Mammary epithelial cell (primary cell): ENCODE measurements at places on chromosomes 13 and 19.

DNA sequence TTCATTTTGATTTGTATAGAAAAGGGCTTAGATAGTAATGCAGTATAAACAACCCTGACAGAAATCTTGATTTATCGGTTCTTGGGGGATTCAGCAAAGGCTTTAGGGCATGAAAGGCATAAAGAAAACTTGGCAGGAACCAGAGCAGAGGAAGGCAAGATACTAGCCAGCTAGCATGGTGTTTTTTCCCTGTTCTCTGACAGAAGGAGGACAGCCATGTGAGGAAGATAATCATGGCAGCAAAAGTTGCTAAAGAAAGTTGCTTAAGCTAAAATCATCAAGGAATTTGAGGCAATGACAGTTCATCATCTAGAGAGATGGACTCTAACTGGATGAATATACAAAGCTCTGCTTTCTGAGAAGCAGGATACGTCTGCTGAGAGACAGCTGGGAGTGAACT lies 294.1 kb downstream of the KCNRG start:
- no peak for DNase-seq

DNA sequence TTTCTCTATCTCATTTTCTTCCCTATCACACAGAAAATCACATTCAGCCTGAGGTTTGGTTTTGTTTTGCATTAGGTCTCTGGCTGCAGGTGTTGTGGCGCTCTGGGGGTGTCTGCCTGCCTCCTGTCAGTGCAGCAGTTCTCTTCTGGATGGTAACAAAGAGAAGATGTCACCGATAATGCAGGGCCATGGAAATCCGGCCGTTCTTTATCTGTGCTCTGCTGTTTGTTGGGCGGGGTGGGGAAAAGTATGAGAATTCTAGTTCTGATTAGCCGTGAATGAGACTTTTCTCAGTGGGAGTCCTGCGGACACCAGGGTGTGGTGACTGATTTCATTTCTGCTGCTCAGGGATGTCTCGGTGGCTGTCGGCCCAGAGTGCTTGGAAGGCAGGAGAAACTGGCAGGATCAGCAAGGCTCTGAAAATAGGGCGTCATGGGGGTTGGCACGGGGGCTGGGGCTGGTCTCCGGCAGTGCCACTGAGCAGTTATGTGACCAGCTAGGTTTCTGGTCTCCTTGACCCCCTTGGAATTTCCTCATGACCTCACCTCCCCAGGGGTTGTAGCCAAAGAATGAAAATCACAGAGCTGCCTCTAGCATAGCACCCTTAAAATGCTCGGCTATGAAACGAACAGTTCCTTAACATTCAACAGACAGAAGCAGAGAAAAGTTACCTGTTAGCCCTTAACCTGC lies 5.0 kb downstream of the RNF113B start:
- DNase-seq = no peak

DNA sequence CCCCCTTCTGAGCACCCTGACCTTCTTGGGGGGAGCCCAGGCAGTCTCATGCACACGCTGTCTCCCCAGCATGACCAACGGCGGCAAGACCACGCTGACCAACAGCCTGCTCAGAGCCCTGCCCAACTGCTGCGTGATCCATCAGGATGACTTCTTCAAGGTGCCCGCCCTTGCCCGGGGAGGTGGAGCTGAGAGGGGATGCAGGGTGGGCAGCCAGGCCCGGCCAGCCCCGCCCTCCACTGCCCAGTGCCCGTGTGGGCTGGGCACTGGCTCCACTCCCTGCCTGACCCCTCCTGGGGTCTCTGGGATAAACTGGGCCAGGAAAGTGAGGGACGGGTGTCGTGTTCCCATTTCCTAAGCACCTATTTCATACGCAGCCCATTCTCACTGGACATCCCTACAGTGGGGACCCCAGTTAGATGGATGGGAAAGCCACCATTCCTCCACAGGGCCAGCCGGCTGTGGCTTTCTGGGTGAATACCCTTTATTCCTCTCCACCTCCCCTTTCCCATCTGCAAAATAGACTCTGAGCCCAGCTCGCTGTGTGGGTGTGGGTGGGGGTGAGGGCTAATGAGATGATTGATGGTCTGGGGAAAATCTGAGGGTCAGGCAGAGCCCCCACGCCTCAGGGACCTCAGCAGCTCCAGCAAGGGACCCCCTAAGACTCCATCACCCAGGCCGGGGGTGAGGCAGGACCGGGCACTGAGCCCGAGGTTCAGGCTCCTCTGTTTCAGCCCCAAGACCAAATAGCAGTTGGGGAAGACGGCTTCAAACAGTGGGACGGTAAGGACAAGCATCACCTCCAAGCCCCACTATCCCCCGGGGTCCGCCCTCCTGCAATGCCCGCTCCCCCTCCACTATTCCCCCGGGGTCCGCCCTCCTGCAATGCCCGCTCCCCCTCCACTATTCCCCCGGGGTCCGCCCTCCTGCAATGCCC lies 3.9 kb downstream of the NMRK2 start:
- no peak for DNase-seq

GRCh38 chr19:50728084-50728737 lies 5.0 kb downstream of the CLEC11A start:
- peak; percentile 47 for DNase-seq

- no peak for DNase-seq
These were observed 16.6 kb upstream of the RCBTB1 start for GRCh38 chr13:49602005-49602404.

DNA sequence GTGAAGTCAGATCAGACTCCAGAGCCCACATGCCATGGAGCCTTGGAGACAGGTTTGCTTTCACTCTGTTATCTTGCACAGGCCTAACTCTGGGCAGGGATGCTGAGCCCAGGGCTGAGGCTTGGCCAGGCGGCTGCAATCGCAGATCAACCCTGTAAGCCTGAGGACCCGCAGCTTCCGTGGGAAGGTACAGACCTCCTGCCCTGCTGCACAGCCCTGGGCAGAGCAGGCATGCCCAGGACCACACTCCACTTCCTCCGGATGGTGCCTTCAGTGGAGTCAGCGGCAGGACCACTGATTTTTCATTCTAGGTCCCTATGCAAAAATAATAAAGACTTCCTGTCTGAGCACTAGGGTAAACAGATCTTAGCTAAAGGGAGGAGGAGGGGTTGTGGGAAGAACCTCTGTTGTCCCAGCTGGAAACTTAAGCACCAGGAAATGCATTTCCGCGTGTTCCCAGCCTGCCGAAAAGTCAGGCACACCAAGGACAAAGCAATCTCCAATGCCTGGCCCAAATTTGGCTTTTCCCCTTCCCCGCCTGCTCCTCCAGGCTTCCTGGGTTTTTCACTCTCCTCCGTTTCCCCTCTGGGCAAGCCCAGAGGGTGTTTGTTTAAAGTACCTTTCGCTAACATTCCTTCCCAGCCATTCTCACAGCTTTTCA lies 87.3 kb downstream of the KCTD15 start:
- no peak for DNase-seq

DNA sequence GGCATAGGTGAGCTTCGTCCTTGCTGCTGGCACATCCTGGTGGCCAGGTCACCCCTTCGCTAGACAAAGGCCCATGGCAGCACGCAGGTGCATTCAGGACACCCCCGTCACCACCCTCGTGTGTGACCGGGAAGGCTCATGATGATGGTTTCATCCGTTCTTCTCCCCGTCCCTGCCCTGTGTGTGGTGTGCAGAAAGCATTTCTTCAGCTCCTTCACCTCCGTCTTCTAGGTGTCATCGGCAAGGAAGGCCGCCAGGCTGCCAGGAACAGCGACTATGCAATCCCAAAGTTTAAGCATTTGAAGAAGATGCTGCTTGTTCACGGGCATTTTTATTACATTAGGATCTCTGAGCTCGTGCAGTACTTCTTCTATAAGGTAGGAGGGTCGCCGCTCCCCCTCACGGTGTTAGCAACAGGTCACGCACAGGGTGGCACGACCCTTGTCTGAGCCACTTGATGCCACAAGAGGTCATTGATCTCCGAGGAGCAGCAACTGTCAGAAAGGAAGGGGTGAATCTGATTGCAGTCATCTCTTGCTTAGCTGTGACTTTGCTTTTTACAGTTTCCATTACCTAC lies 111.0 kb upstream of the MCF2L start:
- no peak for DNase-seq

DNA sequence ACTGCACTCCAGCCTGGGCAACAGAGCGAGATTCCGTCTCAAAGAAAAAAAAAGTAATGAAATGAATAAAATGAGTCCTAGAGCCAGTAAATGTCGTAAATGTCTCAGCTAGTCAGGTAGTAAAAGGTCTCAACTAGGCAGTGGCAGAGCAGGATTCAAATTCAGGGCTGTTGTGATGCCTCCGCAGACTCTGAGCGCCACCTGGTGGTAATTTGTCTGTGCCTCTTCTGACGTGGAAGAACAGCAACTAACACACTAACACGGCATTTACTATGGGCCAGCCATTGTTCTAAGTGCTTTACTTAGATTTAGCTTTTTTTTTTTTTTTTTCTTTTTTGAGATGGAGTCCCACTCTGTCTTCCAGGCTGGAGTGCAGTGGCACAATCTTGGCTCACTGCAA lies 30.2 kb downstream of the CYP2F1 start:
- peak; percentile 62 for DNase-seq

GRCh38 chr19:45592366-45592765 lies 7.8 kb upstream of the OPA3 start:
- no peak for DNase-seq

DNA sequence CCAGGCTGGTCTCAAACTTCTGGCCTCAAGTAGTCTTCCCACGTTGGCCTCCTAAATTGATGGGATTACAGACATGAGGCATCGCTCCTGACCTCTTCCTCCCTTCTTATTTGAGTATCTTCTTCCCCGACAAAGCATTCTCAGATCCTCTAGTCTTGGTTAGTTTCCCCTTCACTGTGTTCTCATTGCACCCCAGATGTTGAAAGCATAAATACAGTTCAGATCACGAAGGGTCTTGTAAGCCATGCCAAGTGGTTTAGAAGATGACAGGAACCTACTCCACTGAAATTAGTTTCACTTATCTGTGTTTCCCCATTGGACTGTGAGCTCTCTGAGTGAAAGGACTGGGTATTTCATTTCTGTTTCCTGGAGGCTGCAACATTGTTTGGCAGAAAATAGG lies 100.7 kb downstream of the DGKH start:
- no peak for DNase-seq

DNA sequence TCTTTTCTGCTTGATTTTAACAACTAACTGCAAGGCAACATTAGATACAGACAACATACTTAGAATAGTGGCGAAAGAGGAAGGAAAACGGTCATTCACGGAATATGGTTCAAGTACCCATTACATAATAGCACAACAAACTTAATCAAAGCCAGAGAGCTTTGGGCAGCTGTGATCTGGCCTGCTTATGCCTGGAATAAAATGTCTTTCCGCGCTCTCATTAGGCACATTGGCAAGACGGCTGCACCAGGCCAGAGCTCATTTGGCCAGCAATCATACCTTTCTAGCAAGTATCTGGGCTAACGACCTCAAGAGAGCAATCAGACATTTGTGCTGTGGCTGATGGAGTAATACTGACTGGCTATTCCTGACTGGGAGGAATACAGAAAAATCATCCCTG lies 112.8 kb downstream of the NALCN start:
- DNase-seq = no peak

GRCh38 chr13:51922771-51923480 lies 61.2 kb downstream of the CCDC70 start:
- DNase-seq = no peak

DNA sequence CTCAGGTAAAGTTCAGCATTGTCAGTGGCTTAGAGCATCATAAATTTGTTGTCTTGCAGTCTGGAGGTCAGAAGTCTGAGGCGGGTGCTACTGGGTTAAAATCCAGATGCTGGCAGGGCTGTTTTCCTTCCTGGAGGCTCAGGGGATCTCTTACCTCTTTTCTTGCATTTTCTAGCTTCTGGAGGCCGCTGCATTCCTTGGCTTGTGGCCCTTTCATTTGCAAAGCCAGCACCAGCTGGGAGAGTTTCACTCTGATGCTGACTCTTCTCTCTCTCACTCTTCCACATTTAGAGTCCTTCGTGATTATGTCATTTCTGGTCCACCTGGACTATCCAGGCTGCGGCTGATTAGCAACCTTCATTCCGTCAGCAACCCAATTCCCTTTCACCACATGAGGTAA lies 38.1 kb upstream of the SLC10A2 start:
- DNase-seq = no peak

GRCh38 chr13:31898378-31899071 lies 133.0 kb upstream of the FRY start:
- DNase-seq = no peak

- DNase-seq = no peak
These were observed 25.1 kb downstream of the MAN2B1 start for GRCh38 chr19:12641456-12641855.

DNA sequence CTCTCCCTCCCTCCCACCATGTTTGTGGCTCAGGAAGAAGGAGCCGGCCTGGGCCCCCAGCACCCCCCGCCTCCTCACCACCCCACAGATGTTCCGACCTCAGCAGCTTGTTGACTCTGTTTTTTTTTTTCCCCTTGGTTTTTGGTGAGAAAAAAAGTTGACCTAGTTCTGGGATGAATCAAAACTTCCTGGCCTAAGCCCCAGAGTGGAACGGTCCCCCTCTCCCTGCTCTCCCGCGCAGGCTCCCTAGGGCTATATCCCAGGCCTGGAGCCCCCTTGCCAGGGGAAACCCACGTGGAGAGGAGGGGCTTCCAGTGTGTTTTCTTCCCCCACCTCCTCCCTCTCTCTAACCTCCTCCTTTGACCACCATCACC lies 4.0 kb downstream of the COL5A3 start:
- no peak for DNase-seq

GRCh38 chr19:49637821-49638738 lies 1.9 kb downstream of the RRAS start:
- peak; percentile 78 for DNase-seq

DNA sequence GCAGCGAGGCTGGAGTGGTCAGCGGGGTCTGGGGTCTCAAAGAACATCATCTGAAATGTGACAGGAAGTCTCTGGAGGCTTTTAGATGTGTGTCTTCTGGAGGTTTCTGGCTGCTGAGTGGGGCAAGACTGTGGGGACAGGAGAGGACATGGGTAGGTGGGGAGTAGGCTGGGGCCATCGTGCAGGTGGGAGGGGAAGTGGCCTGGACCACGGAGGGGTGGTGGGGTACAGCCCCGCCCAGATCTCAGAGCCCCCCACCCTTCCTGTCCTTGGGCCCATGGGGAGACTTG lies 6.2 kb downstream of the AP1M1 start:
- no peak for DNase-seq

GRCh38 chr13:56187331-56187730 lies 953.4 kb upstream of the PRR20A start:
- no peak for DNase-seq

DNA sequence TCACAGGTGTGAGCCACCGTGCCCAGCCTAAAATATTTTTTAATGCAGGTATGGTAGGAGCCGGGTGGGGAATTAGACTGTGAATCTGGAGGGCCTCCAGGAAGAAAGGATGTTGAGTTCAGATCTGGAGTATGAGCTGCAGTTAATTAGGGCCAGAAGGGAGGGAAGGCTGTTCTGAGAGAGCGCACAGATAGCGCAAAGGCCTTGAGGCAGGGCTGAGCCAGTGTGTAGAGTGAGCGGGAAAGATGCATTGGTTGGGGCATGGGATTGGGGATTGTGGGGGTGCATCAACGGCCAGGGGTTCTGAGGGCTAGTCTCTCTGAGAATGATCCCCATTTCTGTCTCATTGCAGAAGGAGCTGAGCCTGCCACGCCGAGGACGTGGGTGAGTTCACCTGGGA lies 9.7 kb downstream of the MAST3 start:
- DNase-seq = no peak

DNA sequence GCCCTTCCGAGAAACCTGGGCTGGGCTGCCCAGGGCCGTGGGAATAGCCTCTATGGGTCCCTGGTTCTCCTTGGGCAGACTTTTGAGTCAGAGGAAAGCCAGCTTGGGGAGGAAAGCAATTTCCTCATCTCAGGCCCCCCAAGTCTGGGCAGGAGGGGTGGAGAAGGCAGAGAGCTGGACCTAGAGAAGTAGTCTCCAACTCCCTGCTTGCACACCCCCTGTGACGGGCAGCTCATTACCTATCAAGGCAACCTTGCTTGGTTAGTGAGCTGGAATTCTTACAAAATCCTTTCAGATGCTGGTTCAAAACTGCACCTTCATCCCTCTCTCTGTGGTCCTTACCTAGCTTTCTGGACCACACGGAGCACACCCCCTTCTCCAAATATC lies 33.9 kb downstream of the ACTL9 start:
- no peak for DNase-seq
